Activated T-cell treated with anti-CD3 and anti-CD28 coated beads for 1 hour (primary cell): ENCODE measurements at places on chromosomes 3 and 15.

DNA sequence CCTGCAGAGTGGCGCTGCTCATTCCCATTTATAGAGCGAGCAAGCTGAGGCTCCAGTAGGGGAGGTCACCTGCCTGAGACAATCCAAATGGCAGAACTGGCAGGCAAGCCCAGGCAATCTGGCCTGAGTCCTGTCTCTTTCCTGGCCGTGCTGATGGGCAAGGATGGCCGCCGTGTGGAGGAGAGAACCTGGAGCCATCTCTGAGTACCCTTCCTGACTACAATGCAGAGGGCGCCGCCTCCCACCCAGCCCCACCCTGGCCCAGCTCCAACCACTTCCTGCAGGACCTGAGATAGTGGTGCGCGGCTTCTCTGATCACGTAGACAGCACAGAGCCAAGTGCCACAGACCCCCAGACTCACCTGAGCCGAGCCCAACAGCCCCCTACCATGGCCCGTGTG, 7.0 kb downstream of the TLR9 start:
- DNase-seq: no peak

- peak; percentile 17 for DNase-seq
Measured at GRCh38 chr3:107846279-107846852, 244.5 kb downstream of the CD47 start.

DNA sequence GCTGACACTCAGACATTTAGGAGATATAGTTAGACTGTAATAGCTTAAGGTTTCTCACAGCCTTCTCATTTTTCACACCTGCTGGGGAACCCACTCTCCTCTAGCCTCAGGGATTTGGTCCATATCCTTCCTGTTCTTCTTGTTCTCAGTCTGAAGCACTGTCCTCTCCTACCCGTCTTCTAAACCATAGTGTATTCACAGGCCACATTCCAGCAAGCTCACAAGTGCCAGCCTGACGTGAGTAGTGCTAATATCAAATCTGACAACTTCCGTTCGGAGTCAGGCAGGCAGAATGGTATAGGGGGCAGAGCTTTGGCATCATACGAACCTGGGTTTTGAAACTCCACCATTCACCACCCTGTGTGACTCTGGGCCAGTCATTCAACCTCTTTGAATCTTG, 6.9 kb upstream of the CA12 start:
- DNase-seq: no peak

DNA sequence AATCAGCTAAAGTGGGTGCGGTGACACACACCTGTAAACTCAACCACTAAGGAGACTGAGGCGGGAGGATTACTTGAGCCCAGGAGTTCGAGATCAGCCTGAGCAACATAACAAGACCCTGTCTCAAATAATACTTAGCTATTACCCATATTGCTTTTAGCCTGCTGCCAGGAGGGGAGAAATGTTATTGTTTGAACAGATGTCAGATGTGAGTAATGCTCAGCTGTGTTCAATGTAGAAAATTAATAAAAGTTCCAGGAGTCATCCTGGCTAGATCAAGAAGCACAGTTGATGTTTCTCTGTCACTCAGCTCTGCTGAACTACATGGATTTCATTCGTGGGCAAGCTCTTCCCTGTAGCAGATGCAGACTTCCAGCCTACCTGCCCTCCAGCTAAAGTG, 22.2 kb downstream of the LSM3 start:
- no peak for DNase-seq

DNA sequence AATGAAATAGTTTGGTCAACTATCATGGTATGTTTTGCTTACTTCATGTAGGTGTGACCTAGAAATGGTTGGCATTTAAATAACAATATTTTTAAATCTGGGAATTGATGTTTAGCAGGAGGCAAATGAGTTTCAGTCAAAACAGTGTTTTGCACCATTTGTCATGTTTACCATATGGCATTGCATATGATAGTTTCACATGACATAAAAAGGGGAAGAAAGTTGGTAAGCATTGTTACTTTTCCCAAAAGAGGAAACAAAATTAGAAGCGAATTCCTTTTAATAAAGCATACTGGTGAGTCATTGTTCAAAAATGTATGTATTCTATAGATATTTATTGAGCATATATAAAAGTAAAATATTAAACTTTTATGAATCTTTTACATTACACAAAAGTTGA, 2.3 kb downstream of the RNF13 start:
- DNase-seq: no peak

GRCh38 chr15:90799639-90800170, 68.7 kb upstream of the FURIN start:
- DNase-seq: no peak

DNA sequence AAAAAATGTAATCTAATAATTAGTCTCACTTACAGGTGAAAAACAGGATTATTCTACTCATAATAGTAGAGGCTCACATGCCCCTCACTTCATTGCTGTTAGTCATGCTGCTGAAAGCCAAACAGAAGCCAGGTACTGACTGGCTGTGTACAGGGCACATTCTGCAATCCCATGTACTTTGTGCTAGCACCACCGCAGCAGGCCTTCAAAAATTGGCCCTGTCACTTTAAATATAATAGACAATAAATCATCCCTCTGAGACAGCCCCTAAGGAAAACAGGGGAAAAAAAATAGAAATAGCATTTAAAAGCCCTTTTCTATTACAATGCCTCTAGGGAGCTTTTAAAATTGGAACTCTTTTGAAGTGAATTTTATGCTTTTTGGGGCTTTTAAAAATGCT, 723.8 kb downstream of the TUSC7 start:
- no peak for DNase-seq
